ENCODE measurements at places on chromosomes 2 and 18.

- DNase-seq: no peak
These were observed 56.3 kb upstream of the ZNF532 start for GRCh38 chr18:58808349-58808748.

DNA sequence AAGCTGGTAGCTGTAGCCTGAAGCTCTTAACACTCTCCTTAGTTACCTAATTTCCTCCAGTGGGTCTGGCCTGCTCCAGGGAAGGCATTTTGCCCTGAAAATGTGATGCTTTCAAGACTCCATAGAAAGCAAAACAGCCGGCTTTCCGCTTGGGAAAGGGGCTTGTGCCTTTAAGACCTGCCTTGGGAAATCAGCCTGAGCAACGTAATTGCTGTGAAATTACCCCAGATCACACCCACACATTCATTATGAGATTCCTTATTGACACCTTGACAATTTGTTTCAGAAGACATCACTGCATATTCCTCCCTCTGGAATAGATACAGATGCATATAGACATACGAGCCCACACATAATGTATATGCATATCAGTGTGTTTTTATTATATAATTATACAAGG is 190.5 kb upstream of the SKOR2 start:
- no peak for DNase-seq

DNA sequence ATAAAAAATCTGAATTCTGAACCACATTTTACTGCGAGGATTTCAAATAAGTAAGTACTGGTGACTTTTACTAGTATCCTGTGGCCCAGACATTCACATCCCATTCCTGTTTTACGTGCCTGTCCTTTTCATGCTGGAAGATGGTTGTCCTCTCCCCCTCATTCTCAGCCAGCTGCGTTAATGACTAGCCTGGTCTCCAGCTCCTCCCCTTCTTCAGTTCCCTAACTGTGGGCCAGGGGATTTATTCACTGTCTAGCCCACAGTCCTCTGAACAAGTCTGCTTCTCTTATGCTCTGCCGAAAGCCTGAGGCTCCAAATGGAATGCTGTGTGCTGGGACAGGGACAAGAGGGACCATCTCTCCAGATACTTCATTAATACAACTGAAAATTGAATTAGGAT is 373.9 kb downstream of the PTPRM start:
- DNase-seq: no peak

- DNase-seq: no peak
These were observed 56.2 kb downstream of the ETAA1 start for GRCh38 chr2:67453310-67453709.

DNA sequence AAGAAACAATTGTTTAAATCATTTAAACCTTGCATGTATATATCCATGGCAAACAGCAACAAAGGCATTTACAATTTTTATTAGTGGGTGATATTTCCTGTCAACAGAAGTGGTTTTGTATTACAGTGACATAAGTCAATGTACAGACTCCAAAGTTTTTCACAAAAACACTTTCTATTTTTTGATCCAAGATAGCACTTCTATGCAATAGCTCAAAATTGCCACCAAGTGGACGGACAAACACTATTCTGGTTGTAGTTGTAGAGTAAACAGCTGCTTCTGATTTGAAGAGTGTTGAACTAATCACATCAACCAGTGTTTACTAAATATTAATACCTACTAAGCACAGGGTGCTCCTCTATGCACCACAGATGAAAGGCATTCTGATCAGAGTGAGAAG is 421.4 kb downstream of the NCKAP5 start:
- DNase-seq: no peak

GRCh38 chr2:174580951-174581350 is 16.7 kb downstream of the WIPF1 start:
- no peak for DNase-seq

DNA sequence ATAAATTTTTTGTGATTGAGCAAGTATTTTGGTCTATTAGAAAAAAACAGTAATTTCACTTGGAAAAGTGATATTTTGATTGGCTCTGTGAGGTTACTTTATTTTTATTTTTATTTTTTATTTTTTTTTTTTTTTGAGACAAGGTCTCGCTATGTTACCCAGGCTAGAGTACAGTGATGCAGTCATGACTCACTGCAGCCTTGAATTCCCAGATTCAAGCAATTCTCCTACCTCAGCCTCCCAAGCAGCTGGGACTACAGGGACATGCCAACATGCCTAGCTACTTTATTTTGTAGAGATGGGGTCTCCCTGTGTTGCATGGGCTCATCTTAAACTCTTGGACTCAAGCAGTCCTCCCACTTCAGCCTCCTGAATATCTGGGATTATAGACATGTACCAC is 60.9 kb upstream of the MGAT5 start:
- no peak for DNase-seq

DNA sequence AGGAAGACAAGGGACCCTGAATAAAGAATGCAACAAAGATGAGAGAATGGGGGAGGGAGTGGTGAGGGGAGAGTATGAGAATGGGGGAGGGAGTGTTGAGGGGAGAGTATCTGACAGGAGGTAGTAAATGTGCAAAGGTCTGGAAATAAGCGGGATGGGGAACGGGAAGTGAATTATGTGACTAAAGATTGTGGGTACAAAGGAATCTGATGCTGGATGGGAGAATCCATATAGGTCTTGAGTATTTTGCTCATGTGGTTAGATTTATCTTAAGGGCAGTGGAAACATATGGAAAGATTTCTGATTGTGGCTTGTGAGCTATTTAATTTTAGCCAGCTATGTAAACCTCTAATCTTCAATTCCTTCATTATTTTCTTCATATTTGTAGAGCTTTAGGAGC is 593.4 kb downstream of the DCC start:
- DNase-seq: no peak

- DNase-seq: no peak
These were observed 14.6 kb downstream of the ITGA4 start for GRCh38 chr2:181471783-181472182.

DNA sequence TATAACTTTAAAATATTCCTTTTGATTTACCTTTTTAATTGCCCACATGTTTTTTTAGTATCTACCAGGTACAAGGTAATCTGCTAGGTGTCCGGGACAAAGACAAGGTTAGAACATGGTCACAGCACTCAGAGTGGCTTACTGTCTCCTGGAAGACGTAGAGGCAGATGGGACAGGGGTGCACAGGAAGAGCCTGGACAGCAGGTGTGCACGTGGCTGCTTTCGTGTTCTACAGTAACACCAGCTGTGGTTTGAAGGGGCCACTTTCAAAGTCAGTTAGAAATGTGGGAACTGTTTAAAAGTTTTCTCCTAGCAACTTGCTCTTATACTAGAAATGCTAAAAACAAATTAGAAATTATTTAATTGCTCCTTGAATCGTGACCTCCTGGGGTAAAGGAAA is 102.9 kb upstream of the ALPP start:
- DNase-seq: no peak

- no peak for DNase-seq
These were observed 1.3 kb upstream of the SMAD2 start for GRCh38 chr18:47931718-47932103.

DNA sequence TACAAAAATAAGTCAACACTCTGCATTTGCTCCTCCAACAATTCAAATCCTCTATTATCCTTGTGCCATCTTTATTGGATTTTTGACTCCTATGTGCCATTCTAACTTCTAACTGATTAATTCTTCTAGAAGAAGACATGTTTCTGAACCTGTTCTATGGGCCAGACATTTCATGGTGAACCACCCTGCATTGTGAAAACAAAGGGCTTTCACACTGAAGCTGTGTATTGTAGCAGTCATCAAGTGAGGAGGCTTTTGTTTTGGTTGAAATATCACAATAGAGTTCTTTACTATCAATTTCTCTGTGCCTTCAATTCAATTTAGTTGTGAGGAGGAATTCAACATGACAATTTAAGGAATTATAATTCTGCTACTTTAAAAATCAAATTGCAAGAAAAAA is 357.9 kb downstream of the PLCL1 start:
- DNase-seq: no peak

GRCh38 chr18:56067969-56068671 is 480.1 kb upstream of the TCF4 start:
- no peak for DNase-seq

DNA sequence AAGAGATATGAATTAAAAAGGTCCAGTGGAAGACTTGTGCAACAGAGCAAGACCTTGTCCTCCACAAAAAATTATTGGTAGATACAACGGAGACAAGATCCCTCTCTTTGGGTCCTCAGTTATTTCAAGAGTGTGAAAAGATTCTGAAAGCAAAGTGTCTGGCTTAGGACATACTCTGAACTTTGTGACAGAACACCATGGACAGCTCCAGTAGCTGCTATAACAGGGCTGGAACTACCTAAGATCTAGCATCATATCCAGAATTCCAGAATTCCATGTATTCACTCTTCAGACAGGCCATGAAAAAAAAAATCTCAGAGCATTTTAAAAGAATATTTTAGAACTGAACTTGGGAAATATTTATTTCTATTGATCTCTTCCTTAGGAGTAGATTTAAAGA is 74.8 kb upstream of the ZBTB14 start:
- DNase-seq: no peak

GRCh38 chr2:231094736-231095346 is 30.0 kb downstream of the HTR2B start:
- no peak for DNase-seq

GRCh38 chr18:49970319-49970718 is 157.0 kb upstream of the ACAA2 start:
- DNase-seq: no peak

- DNase-seq: no peak
These were observed 198.7 kb upstream of the MEIS1 start for GRCh38 chr2:66236067-66236685.

DNA sequence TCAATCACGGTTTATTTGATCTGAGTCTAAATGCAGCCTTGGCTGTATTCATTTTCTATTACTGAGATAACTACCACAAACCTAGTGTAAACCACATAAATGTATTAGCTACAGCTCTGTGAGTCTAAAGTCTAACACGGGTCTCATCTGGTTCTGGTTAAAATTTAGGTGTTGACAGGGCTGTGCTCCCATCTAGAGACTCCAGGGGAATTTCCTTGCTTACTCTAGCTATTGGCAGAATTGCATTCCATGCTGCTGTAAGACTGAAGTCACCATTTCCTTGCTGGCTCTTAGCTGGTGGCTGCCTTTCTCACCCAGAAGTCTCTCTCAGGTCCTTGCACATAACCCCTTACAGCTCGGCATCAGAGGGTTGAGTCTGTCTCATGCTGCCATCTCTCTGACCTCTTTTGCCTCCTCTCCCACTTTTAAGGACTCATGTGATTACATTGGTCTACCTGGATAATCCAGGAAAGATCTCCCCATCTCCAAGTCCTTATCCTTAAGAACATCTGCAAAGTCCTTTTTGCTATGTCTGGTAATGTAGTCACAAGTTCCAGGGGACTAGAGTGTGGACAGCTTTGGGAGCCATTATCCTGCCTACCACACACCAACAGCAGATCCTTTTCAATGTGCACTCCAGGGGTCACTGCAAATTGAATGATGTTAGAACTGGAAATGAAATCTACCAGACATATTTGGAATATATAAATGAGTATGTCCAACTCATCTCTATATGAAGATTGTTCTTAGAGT is 207.0 kb upstream of the AGAP1 start:
- no peak for DNase-seq

DNA sequence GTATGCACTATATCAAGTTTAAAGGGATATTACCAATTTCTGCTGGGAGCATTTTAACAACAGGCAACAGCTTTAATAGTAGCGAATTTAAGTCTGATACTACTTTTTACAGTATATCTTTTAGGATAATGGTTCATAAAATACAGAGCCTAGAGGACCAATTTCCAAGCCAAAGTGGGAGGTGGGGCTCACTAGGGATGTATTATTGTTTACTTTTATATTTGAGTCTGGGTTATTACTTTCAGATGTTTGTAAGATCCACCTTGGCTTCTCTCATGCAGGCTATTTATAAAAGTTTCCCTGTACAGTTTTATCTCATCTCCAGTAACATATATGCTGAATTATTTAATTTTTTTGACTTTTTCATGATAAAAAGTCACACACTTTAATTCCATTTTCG is 242.0 kb downstream of the CMPK2 start:
- DNase-seq: no peak

DNA sequence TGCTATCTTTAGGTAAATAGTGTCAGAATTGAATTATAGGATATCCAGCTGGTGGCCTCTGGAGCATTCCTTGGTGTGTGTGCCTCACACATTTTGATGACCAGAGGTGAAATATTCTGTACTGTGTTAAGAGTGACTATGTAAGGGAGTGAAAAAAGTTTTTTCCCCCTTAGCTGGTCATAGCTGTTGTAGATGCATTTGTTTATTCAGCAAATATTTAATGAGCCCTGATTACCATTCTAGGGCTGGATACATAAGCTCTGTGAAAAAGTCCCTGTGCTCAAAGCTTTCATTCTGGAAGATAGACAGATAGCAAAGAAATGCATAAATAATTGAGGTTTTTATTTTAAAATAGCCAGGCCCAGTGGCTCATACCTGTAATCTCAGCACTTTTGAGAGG is 10.9 kb downstream of the TTLL4 start:
- DNase-seq: no peak

- DNase-seq: no peak
These were observed 602.7 kb upstream of the ZNF804A start for GRCh38 chr2:183995632-183996031.

DNA sequence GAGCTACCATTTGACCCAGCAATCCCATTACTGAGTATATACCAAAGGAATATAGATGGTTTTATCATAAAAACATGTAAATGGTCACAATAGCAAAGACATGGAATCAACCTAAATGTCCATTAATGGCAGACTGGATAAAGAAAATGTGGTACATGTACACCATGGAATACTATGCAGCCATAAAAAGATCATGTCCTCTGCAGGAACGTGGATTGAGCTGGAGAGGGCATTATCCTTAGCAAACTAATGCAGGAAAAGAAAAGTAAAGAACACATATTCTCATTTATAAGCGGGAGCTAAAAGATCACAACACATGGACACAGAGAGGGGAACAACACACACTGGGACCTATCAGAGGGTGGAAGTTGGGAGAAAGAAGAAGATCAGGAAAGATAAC is 22.9 kb downstream of the SLC38A11 start:
- DNase-seq: no peak

DNA sequence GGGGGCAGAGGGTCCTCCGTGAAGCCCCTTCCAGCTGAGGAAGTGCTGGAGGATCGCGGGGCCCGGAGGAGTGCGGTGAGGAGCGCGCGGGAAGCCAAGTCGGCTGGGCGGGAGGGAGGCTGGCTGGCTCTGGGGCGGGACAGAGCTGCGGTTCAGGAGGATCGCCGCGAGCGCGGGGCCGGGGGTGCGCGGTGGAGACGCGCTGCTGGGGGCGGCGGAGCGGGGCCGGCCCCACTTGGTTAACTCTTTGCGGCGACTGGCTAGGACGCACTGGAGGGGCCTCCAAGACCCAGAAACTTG is 464 bp downstream of the CYBRD1 start:
- DNase-seq: no peak

DNA sequence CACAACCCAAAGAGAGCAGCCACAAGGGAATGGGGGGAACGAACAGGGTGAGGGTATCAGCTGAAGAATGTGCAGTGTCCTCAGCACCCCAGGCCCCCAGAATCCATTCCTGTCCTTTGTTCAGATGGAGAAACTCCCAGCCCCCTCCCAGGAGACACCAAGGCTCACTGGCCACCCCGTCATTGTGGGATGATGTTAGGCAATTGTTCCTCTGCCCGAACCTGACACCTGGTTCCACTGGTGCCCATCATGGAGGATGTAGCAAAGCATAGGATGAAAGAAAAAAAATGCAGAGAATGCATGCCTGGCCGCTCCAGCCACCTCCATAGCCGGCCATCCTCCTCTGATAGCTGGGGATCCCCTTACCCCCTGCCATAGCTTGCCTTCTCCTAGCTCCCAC is 197.3 kb upstream of the TWIST2 start:
- no peak for DNase-seq

GRCh38 chr18:23503963-23504344 is 643 bp downstream of the RMC1 start:
- no peak for DNase-seq

GRCh38 chr2:217412277-217412676 is 552.4 kb upstream of the TNP1 start:
- no peak for DNase-seq

Data from effector CD8-positive, alpha-beta T cell (primary cell).